ENCODE measurements at places on chromosomes 11 and 22.

- H3K4me3 ChIP-seq, result no peak overlapping the region
- H3K27ac ChIP-seq, result peak overlapping the region; percentile 65
- no peaks in the 10 kb centered on the region for H3K36me3 ChIP-seq
- peak; percentile 42 for DNase-seq
- no peaks in the 10 kb centered on the region for H3K27me3 ChIP-seq
- H3K4me1 ChIP-seq, result peaks cover 24% of the 10 kb centered on the region
Measured at GRCh38 chr22:38033522-38034277, 23.5 kb upstream of the PICK1 start.

DNA sequence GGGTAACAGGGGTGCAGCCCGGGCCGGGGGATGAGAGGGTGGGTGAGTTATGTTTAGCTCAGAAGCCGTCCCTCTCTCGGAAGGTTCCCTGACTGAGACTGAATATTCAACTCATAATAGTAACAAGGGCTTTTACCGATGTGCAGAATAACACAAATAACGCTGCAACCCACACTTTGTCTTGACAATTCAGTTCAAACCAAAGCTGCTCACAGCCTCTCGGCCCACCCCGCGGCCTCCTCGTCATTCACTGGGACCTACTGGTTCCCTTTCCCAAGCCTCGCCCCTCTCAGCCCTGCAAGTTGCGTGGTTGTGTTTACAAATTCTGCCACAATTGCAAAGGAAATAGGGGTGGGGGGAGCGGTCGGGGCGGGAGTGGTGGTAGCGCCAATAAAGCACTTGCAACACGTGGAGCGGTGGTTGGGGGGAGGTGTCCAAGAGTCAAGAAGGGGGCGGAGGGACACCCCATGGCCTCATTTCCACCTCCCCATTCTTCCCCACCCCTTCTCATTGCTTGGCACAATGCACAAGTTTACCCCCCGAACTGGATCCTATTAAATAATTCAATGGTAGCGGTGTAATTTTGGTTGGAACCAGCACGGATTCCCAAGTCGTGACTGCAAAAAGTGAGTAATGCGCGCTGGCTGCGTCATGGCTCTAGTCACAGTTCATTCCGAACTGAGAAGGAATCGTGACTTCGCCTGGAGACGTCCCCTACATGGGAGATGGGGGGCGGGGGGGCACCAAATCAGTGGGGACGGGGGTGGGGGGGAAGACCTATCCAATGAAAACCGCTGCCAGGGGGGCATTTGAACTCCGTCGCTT, 102.0 kb upstream of the HSD17B12 start:
- peak overlapping the region; percentile 53 for H3K4me3 ChIP-seq
- no peak for DNase-seq
- no peaks in the 10 kb centered on the region for H3K36me3 ChIP-seq
- no peak overlapping the region for H3K27ac ChIP-seq
- peaks cover 37% of the 10 kb centered on the region for H3K4me1 ChIP-seq

DNA sequence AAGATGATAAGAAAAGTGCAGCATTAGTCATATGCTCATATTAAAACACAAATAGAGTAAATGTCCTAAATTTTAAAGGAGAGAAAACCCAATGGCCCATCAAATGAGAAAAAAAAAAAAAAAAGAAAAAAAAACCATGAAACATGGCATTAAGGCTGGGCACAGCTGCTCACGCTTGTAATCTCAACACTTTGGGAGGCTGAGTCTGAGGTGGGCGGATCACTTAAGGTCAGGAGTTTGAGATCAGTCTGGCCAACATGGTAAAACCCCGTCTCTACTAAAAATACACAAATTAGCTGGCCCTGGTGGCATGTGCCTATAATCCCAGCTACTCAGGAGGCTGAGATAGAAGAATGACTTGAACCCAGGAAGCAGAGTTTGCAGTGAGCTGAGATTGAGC, 515.5 kb upstream of the ANO3 start:
- H3K27me3 ChIP-seq, result no peaks in the 10 kb centered on the region
- no peak overlapping the region for H3K27ac ChIP-seq
- no peak for DNase-seq
- H3K4me1 ChIP-seq, result no peaks in the 10 kb centered on the region

DNA sequence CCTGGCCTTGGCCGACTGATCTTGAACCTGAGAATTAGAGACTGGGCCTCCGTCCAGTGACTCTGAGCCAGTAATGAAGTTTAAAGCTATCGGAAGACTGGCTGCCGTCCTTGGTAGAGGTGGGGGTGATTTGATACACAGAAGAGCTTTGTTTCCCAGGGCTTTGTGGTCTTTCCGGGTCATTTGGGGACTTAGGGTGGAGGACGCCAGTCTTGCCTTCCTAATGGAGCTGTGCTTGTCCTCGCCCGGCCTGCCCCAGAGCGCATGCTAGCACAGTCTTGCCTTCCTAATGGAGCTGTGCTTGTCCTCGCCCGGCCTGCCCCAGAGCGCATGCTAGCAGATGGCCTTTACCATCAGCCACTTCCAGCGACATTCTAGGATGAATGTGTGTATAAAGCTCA, 65.8 kb downstream of the ST3GAL4 start:
- H3K4me3 ChIP-seq, result no peak overlapping the region
- H3K27ac ChIP-seq, result peak overlapping the region; percentile 72
- peak; percentile 16 for DNase-seq
- no peaks in the 10 kb centered on the region for H3K27me3 ChIP-seq
- no peaks in the 10 kb centered on the region for H3K36me3 ChIP-seq

GRCh38 chr22:44443641-44444235, 54.3 kb downstream of the RTL6 start:
- no peaks in the 10 kb centered on the region for H3K27me3 ChIP-seq
- H3K4me1 ChIP-seq, result no peaks in the 10 kb centered on the region
- H3K4me3 ChIP-seq, result no peak overlapping the region
- no peaks in the 10 kb centered on the region for H3K36me3 ChIP-seq
- no peak for DNase-seq

GRCh38 chr22:42229455-42230149, 40.9 kb downstream of the TCF20 start:
- no peak overlapping the region for H3K4me3 ChIP-seq
- H3K27ac ChIP-seq, result no peak overlapping the region
- no peaks in the 10 kb centered on the region for H3K27me3 ChIP-seq
- H3K36me3 ChIP-seq, result no peaks in the 10 kb centered on the region
- DNase-seq, result no peak

- no peak overlapping the region for H3K4me3 ChIP-seq
- peak overlapping the region; percentile 56 for H3K27ac ChIP-seq
- no peaks in the 10 kb centered on the region for H3K36me3 ChIP-seq
- no peaks in the 10 kb centered on the region for H3K27me3 ChIP-seq
- peaks cover 5% of the 10 kb centered on the region for H3K4me1 ChIP-seq
Measured at GRCh38 chr11:65362320-65362931, 7.9 kb downstream of the TIGD3 start.

GRCh38 chr11:1762537-1763302, 1.0 kb downstream of the CTSD start:
- peaks cover 39% of the 10 kb centered on the region for H3K36me3 ChIP-seq
- peak overlapping the region; percentile 100 for H3K4me3 ChIP-seq
- H3K27me3 ChIP-seq, result no peaks in the 10 kb centered on the region
- peaks cover 59% of the 10 kb centered on the region for H3K4me1 ChIP-seq

GRCh38 chr22:29339381-29340235, 24.1 kb upstream of the RASL10A start:
- peaks cover 9% of the 10 kb centered on the region for H3K4me1 ChIP-seq
- H3K27ac ChIP-seq, result no peak overlapping the region
- peaks cover 100% of the 10 kb centered on the region for H3K36me3 ChIP-seq
- no peak overlapping the region for H3K4me3 ChIP-seq

GRCh38 chr11:72792437-72793021, 1.3 kb downstream of the STARD10 start:
- no peaks in the 10 kb centered on the region for H3K36me3 ChIP-seq
- DNase-seq, result no peak
- peaks cover 53% of the 10 kb centered on the region for H3K4me1 ChIP-seq
- peak overlapping the region; percentile 79 for H3K27ac ChIP-seq
- no peaks in the 10 kb centered on the region for H3K27me3 ChIP-seq
- H3K4me3 ChIP-seq, result no peak overlapping the region

GRCh38 chr11:122724520-122724919, 69.0 kb downstream of the UBASH3B start:
- no peaks in the 10 kb centered on the region for H3K27me3 ChIP-seq
- H3K27ac ChIP-seq, result no peak overlapping the region
- no peak overlapping the region for H3K4me3 ChIP-seq
- no peaks in the 10 kb centered on the region for H3K36me3 ChIP-seq
- no peak for DNase-seq

DNA sequence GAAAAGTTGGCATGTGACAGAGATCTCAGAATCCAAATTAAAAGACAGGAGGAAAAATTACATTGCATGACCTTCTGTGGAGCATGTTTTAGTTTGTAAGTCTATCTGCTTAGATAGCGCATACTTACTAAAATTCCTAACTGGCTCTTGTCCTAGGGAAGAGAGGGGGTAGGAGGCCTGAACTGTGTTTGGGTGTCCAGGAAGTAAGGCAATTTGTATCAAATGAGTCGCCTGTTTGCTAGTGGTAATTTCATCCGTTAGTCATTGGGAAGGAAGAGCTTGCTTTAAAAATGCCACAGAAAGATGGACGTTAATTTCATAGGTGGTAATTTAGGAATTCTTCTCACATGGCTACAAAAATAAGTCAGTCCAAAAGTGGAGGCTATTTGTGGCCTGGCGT, 18.5 kb downstream of the GRK3 start:
- H3K4me3 ChIP-seq, result no peak overlapping the region
- H3K27ac ChIP-seq, result no peak overlapping the region
- no peaks in the 10 kb centered on the region for H3K27me3 ChIP-seq
- no peak for DNase-seq

DNA sequence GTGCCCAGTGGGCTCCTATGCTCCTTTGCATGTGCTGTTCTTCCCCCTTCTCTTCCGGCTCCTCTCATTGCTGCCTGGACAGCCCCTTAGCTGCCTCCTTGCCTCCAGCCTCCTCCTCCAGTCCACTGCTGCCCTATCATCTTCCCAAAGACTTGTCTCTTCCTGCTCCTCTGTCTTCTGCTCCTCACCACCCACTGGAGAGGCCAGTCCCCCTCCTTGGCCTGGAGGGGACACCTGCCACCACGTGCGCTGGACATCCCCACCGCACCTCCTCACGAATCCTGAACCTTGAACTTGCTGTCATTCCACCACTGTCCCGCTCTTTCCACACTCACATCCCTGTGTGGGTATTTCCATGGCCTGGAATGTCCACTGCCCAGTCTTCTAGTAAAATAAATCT, 49.8 kb downstream of the MICAL2 start:
- H3K36me3 ChIP-seq, result peaks cover 26% of the 10 kb centered on the region
- peak overlapping the region; percentile 69 for H3K27ac ChIP-seq
- no peak overlapping the region for H3K4me3 ChIP-seq
- H3K27me3 ChIP-seq, result no peaks in the 10 kb centered on the region

DNA sequence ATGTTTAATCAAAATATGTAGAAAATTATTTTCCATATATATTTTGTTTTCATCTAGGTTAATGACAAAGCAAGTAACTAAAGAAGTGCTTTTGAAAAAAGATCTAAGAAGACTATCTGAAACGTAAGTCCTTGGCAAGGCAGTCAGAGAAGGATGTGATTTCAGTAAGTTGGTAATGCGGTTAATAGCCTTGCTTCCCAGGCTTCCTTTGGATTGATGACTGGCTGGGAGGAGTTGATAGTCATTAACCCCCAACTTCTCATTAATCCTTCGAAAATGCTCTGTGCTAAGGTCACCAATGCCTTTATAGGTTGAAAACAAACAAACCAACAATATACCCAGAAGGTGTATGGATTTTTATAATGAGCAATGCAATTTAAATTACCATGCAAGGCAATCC, 1326.5 kb downstream of the LRRC4C start:
- no peaks in the 10 kb centered on the region for H3K27me3 ChIP-seq
- no peaks in the 10 kb centered on the region for H3K4me1 ChIP-seq
- H3K36me3 ChIP-seq, result no peaks in the 10 kb centered on the region

DNA sequence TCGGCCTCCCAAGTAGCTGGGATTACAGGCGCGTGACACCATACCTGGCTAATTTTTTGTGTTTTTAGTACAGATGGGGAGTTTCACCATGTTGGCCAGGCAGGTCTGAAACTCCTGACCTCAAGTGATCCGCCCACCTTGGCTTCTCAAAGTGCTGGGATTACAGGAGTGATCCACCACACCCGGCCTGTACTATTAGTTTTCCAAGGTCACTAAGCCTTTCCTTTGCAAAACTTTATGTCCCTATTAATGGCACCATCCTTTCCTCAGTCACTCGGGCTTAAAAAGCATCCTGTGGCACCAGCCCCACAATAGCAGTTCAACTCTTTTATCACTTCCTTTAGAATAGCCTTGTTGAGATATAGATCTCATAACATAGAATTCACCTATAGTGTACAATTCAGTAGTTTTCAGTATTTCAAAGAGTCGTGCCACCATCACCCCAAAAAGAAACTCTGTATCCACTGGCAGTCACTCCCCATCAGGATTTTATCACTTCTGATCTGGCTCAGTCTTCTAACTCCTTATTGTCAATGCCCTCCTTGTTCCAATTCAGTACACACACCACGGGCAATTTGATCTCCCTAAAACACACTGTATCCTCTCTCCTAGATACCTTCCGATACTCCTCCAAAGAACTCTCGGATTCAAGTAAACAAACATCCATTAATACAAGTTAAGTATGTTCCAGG, 921 bp upstream of the BCL2L13 start:
- H3K27me3 ChIP-seq, result no peaks in the 10 kb centered on the region
- H3K27ac ChIP-seq, result peak overlapping the region; percentile 100
- H3K4me3 ChIP-seq, result peak overlapping the region; percentile 75
- no peak for DNase-seq

Measured in lower lobe of right lung (tissue), 2 donors.